Hematopoietic multipotent progenitor cell (in vitro differentiated cells): ENCODE measurements at places on chromosomes 2 and 18. TPM values are rescaled to one million over a fixed set of nuclear protein-coding genes. Genes with fewer than 3 reads are reported as not detected.

ALPG gene
- under 0.01 TPM for total RNA-seq

LRPPRC gene
- total RNA-seq, result 24.8 TPM

NPHP1 gene
- 1.1 TPM for total RNA-seq

GALNT13 gene
- under 0.01 TPM for total RNA-seq

ANKRD29 gene
- total RNA-seq, result under 0.01 TPM

SLC8A1 gene
- 1.6 TPM for total RNA-seq

NEB gene
- total RNA-seq, result under 0.01 TPM

GKN2 gene
- total RNA-seq, result not detected

SPATA3 gene
- total RNA-seq, result not detected

L3MBTL4 gene
- total RNA-seq, result 8.1 TPM

GALNT3 gene
- total RNA-seq, result 2.2 TPM

DAW1 gene
- total RNA-seq, result not detected

GNAL gene
- 0.27 TPM for total RNA-seq

AGXT gene
- not detected for total RNA-seq

CYP27A1 gene
- 0.27 TPM for total RNA-seq

PRKAG3 gene
- total RNA-seq, result not detected

RUFY4 gene
- total RNA-seq, result 1.1 TPM

KANSL3 gene
- total RNA-seq, result 72.7 TPM

CXCR4 gene
- 150 TPM for total RNA-seq

COL6A3 gene
- 0.54 TPM for total RNA-seq

VIL1 gene
- under 0.01 TPM for total RNA-seq

C2orf80 gene
- total RNA-seq, result not detected

NAT8 gene
- 0.27 TPM for total RNA-seq

NTSR2 gene
- not detected for total RNA-seq

CCDC68 gene
- total RNA-seq, result not detected

CLASP1 gene
- total RNA-seq, result 40.1 TPM

NT5C1B gene
- not detected for total RNA-seq

SETBP1 gene
- total RNA-seq, result 16.2 TPM

CERKL gene
- total RNA-seq, result under 0.01 TPM

SCYGR4 gene
- total RNA-seq, result not detected

CD28 gene
- total RNA-seq, result 0.27 TPM

SLC4A5 gene
- total RNA-seq, result 4.3 TPM

HNMT gene
- 1.1 TPM for total RNA-seq

CLEC4F gene
- total RNA-seq, result not detected

CAPN13 gene
- total RNA-seq, result under 0.01 TPM
